Activated CD4-positive, alpha-beta T cell treated with anti-CD3 and anti-CD28 coated beads for 36 hours (primary cell): ENCODE measurements at places on chromosomes 7 and 10.

GRCh38 chr10:102279104-102279503, 33.8 kb downstream of the GBF1 start:
- DNase-seq, result no peak

- no peak for DNase-seq
Observed at GRCh38 chr7:105020926-105021325, 6.9 kb downstream of the KMT2E start.

GRCh38 chr7:70033226-70033625, 435.0 kb downstream of the AUTS2 start:
- no peak for DNase-seq

GRCh38 chr7:51326656-51327286, 10.2 kb upstream of the COBL start:
- DNase-seq, result no peak

DNA sequence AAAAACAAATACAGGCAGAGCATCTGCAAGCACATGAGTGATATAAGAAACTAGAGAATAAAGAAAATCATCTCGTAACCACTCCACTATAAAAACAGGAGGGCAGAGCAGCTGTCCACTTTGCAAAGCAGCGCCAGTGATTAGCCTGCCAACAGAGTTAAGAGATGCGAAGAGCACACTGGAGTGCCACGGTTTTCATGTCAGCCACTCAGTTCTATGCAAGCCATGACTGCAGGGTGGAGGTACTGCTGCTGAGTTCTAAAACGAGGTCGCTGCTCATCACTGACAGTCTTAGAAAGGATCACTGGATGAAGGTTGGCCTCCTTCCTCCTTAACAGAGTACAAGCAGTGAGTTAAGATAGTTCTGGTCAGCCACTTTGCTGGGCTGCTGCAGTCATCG, 58.5 kb downstream of the FGFR2 start:
- no peak for DNase-seq

DNA sequence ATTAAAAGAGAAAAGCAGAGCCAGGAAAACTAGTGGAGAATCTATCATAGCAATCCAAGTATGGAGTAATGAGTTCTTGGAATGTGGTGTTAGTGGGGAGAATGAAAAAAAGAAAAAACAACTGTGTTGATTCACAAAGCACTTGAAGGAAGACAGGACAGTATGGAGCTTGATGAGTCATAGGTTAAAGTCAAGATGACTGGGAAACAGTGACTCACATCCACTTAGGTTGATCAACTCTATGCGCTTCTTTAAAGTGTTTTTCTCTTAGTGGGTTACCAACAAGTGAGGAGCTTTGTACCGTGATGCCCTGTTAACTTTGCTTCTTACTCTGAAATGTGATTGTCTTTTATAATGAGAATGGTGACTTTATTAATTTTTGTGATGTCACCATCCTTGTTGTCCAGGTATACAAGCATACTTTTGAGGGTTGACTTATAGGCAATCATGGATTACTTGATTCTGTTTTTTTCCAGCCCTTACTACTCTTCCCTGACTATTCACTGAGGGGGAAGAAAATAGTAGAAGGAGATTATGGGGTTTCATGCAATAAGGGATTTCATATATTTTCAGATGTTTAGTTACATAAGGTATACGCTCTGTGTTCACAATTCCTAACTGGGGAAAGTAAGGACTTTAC, 32.1 kb upstream of the MDFIC start:
- peak; percentile 14 for DNase-seq

DNA sequence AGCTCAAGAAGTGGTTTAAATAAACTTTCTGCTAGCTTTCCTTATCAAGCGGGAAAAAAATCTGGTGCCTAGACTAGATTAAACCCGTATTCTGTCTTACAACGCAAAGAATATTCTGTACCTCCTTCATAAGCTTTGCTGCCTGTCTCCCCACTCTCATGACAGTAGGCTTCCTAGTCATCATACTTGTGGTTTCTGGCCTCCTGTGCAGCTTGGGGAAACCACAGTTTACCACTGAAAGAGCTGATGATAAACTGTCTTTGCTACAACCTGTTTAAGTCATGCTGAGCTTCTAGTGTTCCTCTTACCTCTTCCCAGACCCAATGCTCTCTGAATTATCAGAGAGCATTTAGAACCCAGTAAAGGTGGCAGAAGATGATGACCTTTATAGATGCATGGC, 55.0 kb downstream of the PODXL start:
- DNase-seq, result peak; percentile 74

- DNase-seq, result no peak
Observed at GRCh38 chr10:93266858-93267257, 193.2 kb downstream of the CYP26A1 start.

DNA sequence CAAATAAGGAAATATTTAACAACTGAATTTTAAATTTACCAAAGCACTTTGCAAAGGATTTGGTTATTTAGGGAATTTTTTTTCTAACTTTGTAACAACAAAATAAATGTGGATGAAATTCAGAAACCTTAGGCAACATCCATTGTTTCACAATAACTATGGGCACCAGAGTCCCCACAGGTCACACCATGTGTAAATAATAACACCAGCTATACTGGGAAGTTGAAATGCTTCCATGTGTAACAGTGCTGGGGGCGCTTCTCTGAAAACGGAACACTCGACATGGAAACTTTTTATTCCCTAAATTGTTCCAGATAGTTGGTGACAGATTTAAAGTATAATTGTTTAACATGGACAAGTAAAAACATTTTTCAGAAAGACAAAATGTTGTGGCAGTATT, 818.6 kb downstream of the TNS3 start:
- no peak for DNase-seq

DNA sequence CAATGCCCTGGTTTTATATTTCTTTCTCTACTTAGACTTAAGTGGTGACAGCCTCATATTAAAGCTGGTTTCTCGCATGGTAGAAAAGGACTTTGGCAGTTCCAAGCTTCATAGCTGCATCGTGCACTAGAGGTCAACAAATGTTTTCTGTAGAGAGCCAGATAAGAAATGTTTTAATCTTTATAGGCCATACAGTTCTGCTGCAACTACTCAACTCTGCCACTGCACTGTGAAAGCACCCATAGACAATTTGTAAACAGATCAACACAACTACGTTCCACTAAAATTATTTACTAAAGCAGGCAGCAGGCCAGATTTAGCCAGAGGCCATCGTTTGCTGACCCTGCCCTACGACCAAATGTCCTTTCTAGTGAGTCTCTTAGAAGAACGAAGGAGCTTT, 36.7 kb downstream of the CSGALNACT2 start:
- DNase-seq, result no peak

GRCh38 chr10:80015911-80016830, 62.3 kb upstream of the TMEM254 start:
- DNase-seq, result no peak

DNA sequence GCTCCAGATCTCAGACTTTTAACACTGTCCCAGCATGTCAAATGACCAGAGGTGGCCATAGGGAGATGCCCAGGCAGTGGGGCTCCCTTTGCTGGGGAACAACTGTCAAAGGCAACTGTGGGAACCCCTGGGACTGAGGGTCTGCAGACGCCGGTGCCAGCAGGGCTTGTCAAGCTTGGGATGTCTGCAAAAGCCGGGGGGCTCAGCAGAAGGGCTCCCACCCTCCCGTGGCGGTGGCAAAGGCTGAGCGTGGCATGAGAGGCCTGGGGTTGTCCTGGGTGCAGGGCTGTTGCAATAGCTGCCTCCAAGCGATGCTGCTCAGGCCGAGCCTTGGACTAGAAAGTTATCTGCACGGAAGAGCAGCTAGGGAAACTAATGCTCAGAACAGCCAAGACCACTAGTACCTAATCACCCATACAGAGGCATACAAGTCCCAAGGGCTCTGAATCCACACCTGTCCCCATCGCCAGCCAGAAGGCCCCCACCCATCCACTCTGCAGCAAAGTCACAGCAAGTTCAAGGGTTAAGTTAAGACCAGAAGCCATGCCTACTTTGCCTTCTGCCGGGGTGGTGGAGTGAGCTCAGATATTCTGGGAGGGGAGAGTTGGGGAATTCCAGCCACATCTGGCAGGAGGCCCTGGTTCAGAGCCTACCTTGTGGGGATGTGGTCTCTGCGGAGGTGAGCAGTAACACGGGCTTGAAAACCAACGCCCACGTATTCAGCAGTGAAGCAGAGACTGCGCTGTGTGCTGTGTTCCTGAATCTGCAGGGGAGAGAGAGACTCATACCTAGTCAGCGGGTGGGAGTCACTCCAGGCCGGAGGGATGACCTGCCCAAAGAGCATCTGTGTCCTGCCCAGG, 4.6 kb downstream of the SH2B2 start:
- DNase-seq, result peak; percentile 64

DNA sequence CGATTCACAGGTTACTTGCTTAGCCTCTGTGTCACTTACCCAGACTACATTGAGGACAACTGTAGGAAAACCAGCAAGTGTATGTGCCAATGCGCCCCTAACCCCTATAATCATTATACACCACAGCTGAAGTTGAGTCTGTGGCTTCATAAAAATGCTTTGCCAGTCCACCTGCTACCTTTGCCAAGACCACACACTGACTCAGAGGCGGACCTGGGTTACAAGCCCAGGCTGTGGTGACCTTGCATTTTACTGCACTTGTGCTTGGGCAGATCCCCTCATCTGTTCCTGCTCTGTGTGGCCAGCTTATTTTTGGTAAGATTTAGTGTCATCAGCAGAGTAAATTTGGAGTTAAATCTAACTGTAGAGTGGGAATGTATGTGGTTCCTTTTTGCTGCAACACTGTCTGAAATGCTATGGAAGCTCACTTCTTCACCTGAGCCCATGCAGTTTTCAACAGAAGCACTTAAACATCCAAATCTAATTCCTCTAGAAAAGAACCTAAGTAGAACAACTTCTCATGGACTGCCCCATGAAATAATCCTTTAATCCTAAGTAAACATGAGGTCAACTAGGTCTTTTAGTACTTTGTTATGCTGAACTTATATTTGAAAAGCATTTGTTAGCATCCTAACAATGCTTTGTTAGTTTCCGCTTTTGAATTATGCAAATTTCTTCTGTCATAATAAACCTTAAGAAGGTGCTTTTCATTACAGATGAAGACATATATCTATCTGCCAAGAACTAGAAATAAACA, 96.2 kb upstream of the AMPH start:
- DNase-seq, result no peak

- DNase-seq, result no peak
Observed at GRCh38 chr7:63931985-63932577, 66.6 kb upstream of the ZNF722 start.

DNA sequence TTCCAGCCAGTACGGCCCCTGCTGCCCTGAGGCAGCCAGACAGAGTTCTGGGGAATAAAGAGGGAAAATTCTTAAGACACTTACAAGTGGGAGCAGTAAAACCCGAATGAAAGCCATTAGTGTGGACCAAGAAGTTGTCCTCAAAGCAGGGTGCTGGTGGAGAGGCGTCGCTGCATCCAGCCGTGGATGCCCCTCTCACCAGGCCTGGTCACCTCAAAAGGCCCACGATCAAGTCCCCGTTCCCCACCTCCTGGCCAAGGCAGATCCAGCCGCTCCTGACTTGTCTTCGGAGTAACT, 656 bp downstream of the VSTM4 start:
- no peak for DNase-seq

GRCh38 chr7:84331616-84332015, 137.0 kb upstream of the SEMA3A start:
- no peak for DNase-seq

GRCh38 chr7:22584179-22584578, 84.2 kb upstream of the STEAP1B start:
- DNase-seq, result no peak

DNA sequence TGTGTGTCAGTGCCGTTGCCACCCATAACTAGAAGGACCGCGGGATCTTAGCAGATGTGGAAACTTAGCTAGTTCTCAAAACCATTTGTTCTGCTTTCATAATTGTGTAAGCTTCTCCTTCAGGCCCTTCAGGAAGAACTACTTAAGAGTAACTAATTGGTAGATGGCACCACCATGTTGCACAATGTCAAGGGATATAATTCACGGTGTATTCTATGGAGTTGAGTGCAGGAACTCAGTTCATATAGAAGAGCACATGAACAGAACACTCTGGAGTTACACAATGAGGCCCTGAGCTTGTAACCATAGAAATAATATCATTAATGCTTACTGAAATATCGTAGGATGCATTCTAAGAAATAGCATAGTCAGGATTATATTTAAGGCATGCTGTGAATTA, 126.5 kb upstream of the GAD2 start:
- no peak for DNase-seq

DNA sequence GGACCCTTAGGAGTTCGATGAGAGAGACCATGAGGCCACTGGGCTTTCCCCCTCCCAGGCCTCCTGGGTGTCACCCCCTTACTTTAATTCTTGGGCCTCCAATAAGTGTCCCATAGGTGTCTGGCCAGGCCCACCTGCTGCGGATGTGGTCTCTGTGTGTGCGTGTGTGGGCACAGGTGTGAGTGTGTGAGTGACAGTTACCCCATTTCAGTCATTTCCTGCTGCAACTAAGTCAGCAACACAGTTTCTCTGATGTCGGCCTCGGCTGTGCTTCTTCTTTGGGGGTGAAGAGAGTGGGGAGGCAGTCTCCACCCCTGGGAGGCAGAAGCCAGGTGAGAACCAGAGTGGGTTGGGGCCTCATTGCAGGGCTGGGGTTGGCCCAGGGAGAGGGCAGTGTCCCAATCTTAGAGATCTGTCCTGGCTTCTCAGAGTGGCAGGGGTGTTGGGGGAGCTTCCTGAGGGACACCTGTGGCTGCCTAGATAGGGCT, 1.5 kb downstream of the PVRIG start:
- peak; percentile 81 for DNase-seq

- no peak for DNase-seq
Observed at GRCh38 chr7:52500841-52501240, 534.6 kb upstream of the POM121L12 start.

DNA sequence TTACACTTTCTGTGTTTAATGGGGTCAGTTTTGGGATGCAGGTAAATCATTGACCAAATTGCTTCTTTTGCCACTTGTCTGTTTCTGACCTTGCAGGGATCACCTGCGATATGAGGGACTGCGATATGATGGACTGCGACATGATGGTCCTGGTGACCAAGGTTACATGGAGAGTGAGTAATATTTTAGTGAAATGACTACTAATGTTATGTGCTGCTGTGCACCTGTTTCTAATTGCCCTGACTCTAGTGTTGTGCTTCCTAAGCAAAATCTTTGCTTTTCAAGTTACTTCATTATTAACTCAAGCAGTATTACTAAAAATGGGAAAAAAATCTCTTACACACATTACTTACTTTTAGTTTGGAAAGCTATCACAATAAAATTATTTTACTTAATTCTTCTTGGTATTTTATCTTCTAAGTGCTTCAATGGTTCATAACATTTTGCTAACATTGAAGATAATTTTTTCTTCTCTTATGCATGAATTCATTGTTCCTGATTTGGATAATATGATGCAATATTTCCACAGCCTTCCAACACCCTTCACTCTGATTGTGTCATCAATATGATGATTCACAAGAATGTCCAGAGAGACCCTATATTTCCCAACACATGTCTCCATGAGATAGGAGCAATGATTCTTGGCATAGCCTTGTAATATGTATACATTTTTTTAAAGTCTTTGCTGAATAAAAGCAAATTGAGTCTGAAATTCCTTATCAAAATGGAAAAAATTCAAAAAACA, 306.2 kb upstream of the AKR1E2 start:
- no peak for DNase-seq

GRCh38 chr7:25950488-25951413, 201.2 kb upstream of the NFE2L3 start:
- peak; percentile 94 for DNase-seq
